ENCODE measurements at places on chromosomes 1 and 21.
A peak's percentile ranks its signal among the peaks of the same experiment; 100 is the strongest.

DNA sequence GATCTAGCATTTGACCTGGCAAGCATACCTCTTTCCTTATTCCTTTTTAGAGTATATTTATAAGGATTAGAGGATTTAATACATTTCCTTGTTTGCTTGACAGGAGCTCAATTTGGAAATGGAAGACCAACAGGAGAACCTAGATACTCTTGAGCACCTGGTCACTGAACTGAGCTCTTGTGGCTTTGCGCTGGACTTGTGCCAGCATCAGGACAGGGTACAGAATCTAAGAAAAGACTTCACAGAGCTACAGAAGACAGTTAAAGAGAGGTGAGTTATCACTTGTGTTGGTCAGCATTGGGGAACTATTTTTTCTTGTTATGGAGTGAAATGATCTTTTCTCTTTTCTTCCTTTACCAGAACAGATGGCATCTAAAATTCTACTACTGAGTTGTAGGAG lies 123.4 kb upstream of the BMP8A start:
- DNase-seq, result no peak

DNA sequence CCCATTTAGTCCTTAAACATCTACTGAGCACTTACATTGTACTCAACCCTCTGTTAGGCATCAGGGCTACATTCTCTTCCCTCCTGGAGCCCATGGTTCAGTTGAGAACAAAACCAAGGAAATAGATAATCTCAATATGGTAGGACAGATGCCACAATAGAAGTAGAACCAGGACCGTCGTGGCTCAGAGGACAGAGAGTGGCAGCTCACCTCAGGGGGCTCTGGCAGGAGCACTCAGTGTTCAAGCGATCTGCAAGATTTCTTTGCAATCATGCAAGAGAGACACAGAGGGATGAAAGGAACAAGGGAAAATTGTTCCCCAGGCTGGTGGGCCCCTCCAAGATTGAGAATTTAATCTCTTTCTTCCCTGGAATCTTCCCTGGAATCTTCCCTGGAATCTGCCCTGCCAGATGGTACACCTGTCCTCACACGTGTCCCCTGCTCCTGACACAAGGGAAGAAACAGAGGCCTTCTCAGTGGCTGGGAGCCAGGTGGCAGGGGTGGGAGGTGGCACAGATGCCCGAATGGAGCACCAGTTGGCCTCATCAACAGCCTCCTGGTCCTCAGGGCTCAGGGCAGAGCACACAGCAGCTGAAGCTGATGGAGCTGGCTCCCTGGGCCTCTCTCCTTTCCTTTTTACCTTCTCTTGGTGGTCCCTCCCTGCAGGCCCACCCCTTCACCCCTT lies 135.4 kb downstream of the PLXNA2 start:
- no peak for DNase-seq

DNA sequence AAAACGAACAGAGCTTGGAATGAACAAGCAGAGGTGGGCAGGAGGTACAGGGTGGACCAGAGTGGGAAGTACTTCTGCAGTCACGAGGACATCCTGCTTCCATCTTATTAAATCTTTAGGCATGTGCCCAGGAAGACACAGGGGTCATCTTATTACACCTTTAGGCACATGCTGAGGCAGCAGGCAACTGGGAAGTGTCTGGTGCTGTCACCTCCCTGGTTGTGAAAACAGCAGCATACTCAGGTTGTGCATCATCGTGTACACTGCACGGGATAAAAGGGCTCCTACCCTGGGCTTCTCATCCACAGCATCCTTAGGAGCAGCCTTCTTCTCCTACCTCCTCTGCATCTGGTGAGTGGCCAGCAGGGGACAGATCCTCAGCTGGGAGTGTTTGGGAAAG lies at the start of gene LCE3C:
Gene LCE3C (plus strand): TSS at position 301 of the 400 bp plus-strand sequence. CDS start 498 bp downstream, outside the sequence.
- DNase-seq, result no peak

DNA sequence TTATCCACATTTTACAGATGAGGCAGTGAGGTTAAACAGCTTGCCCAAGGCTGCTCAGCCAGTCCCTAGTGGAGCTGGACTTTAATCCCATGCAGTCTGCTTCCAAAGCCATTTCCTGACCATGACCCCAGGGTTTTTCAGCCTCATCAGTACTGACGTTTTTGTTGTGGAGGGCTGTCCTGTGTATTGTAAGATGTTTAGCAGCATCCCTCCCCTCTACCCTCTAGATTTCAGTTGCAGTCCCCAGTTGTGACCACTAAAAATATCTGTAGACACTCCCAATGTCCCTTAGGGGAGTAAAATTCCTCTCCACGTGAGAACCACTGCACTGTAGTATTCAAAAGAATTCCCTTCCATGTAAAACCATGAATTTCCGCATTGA lies 30.2 kb upstream of the C1orf105 start:
- DNase-seq, result peak; percentile 88

DNA sequence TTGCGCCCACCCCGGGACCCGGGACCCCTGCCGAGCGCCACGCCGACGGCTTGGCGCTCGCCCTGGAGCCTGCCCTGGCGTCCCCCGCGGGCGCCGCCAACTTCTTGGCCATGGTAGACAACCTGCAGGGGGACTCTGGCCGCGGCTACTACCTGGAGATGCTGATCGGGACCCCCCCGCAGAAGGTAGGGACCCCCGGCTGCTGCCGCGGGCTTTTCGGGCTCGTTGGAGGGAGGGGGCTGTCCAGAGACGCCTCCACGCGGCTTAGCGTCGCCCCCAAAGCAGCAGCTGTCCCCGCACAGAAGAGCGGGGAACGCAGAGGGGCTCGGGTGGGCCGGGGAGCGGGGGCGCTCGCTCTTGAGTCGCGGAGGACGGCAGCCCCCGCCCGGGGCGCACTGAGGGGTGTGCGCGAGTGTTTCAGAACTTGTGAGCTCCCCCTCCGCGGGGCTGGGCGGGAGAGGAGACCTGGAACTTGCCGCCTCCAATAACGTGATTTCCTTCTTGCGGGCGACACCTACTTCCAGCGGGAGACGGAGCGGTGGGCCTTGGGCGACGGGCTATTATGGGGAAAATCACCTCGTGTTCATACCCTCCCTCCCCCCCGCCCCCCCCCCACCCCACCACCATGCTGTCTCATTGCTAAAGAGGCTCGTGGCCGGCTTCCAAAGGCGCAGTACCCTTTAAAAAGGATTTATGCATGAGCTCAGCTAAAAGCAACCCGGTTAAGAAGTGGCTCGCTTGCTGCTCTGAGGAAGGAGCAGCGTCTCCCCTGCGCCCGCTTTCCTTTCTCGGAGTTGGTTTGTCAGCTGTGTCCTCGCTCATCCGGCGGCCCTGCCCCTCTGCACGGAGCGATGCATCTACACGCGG lies 664 bp downstream of the BACE2 start:
- peak; percentile 15 for DNase-seq

- DNase-seq, result peak; percentile 34
Observed at GRCh38 chr1:185739967-185740366, 5.8 kb downstream of the HMCN1 start.

GRCh38 chr1:232249339-232249738 lies 380.6 kb downstream of the SIPA1L2 start:
- no peak for DNase-seq

DNA sequence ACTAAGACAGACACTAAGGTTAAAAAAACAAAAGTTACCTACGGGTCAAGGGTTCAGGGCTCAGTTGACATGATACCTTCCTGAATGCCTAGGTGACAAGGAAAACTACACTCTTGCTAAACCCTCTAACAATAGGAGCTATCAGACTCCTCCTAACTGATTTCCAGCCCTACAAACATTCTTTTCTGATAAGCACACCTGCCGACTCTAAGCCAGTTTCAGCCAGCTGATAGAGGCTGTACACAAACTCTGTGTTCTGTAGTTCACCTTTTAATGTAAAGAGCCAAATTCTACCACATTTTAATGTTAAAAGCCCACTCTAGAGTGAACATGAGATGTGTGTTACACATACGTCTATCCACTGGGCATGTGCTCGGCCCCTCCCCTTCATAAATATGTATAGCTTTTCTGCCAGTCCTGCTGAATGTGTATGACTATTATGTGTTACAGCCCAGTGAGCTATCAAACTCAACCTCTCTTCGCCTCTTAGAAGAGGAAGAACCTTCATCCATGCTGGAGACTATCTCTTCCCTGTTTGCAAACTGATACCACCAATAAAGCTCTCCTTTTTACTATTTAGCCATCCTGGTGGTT lies 40.0 kb upstream of the FAM163A start:
- DNase-seq, result no peak

- no peak for DNase-seq
Observed at GRCh38 chr1:27505420-27505680, 15.4 kb upstream of the WASF2 start.

DNA sequence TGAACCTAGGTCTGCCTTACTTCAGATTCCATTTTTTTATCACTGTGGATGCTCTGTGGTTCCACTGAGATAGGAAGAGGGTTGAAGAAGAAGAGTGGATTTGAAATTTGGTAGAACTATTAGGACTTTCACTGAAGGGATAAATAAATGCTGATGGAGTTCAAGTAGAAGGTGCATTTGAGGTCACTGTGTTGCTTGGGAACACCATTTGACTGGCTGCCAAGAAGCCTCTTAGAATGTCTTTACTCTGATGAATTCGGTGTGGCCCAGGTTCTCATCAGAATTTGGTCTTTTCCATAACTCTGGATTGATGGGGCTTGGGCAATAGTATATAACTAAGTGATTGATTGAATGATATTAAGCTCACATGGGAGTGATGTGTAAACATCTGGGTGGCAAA lies 11.9 kb downstream of the XPR1 start:
- no peak for DNase-seq

DNA sequence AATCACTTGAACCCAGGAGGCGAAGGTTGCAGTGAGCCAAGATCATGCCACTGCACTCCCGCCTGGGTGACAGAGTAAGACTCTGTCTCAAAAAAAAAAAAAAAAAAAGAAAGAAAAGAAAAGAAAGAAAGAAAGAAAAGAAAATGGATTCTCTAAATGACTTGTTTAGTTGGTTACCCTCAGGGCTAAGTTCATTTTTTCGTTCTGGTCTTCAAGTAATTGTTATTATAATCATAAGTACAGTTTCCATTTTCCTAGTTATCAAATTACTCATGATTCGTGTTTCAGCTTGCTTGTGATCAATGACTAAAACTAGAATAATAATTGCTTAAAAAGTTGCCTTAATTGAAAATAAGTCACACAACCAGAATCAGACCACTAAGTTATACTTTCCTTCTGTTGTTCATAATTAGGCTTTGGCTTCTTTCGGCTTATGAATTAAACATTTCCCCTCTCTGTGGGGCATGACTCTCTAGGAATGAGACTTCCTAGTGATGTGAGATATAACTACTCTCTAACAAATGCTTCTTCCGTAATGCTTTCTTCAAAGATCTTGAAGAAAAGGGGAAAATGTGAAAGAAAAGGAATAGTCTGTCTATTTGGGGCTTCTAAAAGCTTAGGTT lies 9.6 kb upstream of the RLF start:
- no peak for DNase-seq

GRCh38 chr21:43911935-43912487 lies 47.0 kb downstream of the AGPAT3 start:
- no peak for DNase-seq

GRCh38 chr1:8701794-8702471 lies 115.5 kb downstream of the RERE start:
- peak; percentile 53 for DNase-seq

GRCh38 chr21:43850728-43851295 lies 14.2 kb upstream of the AGPAT3 start:
- DNase-seq, result no peak

DNA sequence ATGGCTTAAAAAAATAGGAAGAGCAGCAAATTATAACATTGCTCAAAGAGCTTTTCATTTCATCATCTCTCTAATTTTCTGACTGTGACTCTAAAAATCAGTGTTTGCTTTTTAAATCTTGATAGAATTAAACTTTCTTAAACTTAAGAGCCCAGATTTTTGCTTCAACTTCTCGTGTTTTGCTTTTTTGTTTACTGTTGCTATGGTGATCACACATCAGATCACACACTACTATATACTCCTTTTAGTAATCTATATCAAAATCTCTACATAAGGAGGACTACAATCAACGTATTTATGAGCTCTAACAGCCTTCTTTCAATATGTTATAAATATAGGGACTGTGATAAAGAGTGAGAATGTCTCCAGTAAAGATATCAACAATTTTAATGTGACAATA lies 537.3 kb downstream of the KCNT2 start:
- no peak for DNase-seq

DNA sequence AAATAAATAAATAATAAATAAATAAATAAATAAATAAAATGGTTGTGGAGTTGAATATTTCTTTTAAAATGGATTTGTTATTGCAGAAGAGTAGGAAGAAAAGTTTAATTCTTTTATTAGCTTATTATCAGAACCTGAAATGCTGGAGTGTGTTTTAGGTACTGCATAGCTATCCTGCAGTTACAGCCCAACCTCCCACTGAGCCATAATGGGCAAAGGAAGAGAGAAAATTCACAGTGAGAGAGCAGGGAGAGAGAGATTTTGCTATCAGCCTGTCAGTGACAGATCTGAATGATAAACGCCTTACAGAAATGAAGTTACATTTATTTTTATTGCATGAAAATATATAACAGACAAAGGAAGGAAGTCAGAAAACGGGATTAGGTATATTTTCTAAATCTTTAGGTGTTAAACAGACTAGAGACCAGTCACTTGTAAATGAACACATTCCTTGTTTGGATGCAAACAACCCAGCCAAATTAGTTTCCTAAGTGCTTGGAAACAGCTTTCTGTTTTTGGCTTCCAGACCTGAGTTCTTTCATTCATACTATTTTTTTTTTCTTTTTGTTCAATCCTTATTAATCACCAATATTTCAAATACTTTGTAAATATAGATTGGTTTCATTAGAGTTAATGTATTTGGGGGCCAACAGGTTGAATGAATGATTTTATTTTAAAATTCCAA lies 425.3 kb downstream of the USP25 start:
- DNase-seq, result no peak

DNA sequence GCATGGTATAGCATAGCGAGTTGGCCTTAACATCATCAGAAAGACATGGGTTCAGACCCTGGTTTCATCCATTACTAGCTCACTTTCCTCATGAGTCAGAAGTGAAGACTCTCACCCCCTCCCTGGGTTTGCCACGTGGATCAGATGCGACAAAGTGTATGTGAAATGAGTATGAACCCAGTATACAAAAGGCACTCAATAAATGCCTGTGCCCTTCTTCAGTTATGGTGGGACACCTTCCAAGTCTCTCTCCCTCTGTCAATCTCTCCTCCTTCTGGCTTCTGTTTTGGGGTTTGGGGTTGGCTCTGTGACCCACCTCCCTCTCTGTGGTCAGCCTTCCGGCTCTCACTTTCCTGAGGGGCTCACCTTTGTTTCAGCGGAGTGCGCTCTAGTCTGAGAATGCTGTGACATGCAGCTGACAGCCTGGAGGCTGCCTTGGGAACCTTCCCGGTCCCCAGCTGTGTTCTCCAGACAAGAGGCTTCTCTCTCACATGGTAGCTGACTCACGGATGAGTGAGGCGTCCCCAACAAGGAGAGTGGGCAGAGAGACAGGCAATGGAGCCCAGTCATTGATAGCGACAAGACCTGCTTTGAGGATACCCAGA lies 155.0 kb upstream of the EDN2 start:
- DNase-seq, result peak; percentile 38
